ENCODE measurements at places on chromosomes 1 and 21.

- DNase-seq: no peak
Observed at GRCh38 chr1:193926956-193927355, 740.5 kb upstream of the B3GALT2 start.

DNA sequence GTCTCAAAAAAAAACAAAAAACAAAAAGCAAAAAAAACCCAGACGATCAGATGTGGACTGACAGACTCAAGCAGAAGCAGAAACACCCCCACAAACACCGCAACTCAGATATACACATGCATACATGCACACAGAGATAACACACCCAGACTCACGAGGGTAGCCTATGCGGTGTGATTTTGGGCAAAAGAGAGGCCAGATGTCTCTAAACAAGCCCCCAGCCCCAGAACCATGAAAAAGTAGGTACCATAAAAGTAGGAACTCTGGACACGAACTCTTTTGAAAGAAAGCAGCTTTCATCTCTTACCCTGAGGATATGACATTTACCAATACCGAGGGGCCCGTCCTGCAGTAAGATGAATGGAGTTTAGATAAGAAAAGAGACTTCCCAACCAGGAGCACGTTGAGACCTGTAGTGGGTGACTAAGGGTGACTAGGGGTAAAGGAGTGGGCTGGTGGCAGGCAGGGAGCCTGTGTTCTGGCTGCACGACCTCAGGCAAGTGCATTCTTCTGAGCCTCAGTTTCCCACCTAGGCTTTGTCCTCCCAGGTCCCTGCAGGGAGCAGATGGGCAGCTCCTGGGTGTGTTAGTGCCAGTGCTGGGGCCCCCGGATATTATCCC lies 1.5 kb upstream of the TINAGL1 start:
- DNase-seq: no peak

- peak; percentile 76 for DNase-seq
Observed at GRCh38 chr1:24416666-24417391, 1.2 kb downstream of the NIPAL3 start.

DNA sequence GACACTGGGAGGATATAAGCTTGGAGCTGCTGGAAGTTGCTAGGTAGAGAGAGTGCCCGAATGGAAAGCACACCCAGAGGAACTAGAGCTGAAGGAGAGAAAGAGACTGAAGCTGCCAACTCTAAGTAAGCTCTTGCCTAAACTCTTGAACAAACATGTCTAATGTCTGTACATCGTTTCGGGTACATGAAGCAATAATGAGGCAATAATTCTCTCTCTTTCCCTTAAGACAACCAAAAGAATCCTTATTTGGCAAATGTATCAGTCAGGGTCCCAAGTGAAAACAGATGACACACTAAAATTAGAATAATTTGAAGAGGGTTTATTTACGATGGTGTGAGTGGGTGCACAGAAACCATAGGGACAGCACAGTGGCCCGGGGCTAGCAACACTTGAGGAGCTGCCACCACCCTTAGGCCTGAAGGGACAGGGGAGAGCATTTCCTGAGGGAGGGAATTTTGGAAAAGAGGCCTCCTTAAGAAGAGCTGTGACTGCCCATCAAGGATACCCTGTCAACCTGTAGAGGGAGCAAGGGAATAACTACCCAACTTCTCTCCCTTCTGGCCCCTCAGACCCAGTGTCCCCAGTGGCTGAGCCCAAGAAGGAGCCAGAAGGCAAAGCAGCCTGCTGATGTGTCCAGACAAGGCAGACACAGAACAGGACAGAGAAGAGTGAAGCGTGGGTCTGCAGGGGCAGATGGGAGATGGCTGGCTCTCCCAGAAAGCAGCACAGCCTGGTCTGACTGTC lies 36.1 kb upstream of the KHDRBS1 start:
- peak; percentile 35 for DNase-seq

DNA sequence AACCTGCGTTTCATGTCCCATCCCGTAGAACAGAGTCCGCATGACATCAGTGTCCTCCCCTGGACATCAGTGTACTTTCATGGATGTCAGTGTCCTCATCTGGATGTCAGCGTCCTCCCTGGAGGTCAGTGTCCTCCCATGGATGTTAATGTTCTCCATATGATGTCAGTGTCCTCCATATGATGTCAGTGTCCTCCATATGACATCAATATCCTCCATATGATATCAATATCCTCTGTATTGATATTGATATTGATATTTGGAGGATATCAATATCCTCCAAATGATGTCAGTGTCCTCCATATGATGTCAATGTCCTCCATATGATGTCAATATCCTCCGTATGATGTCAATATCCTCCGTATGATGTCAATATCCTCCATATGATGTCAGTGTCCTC lies 284.9 kb downstream of the AJAP1 start:
- peak; percentile 33 for DNase-seq

GRCh38 chr1:246597340-246597739 lies 31.1 kb downstream of the CNST start:
- peak; percentile 68 for DNase-seq

- DNase-seq: peak; percentile 39
Observed at GRCh38 chr1:17122521-17123164, 3.4 kb upstream of the PADI2 start.

DNA sequence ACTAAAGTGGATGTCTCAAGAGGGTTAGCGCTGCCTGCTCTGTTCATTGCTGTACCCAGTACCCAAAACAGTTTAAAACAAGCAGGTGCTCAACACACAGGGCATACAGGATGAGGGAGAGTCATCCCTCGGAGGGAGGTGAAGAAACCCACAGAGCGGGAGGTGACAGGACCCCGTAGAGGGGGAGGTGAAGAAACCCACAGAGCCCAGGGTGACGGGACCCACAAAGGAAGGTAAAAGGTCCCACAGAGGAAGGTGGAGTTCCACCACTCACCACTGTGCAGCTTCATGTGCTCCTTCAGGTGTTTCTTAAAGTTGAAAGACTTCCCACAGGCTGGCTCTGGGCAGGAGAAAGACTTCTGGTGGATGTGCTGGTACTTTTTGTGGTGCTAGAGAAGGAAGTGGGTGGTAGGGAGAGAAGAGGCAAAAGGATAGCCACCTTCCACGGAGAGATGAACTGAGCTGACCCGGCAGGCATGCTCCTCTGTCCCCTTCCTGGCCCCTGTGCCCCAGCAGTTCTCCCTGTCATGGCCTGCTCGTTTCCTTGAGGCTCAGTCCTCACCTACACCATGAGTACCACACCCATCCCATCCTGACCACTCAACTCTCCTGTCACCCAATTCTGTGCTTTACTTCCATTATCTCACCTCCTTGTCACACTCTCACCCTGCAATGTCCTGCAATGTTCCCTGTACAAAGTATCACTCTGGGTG lies 5.1 kb downstream of the ZNF692 start:
- DNase-seq: no peak

GRCh38 chr1:109527098-109527811 lies 12.4 kb upstream of the GPR61 start:
- DNase-seq: no peak

DNA sequence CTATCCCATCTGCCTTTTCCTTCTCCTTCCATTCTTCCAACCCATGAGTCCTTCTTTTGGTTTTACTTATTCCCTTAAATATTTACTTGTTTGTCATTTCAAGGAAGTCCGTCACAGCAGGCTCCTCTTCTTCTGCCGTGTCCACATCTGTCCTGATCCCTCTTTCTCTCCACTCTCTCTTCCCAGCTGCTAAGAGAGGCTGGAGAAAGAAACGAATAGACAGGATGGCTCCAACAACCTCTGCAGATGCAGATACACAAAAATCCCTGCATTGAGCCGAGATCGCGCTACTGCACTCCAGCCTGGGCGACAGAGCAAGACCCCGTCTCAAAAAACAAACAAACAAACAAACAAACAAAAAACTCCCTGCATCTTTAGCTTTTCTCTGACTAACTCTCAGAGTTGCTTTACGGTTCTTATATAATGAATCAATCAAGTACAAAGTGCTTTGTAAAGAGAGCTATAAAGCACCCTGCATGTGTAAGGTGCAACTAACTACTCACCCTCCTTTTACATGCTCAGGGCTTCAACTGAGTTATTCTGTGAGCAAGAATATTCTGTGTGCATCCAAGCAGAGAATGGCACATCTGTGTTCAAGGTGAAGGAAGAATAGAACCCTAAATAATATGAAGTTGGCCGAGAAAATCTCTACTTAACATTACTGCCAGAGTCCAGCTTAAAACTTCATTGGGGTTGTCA lies 3.8 kb upstream of the SAMD13 start:
- no peak for DNase-seq

- DNase-seq: no peak
Observed at GRCh38 chr1:184208622-184209021, 157.1 kb downstream of the TSEN15 start.

DNA sequence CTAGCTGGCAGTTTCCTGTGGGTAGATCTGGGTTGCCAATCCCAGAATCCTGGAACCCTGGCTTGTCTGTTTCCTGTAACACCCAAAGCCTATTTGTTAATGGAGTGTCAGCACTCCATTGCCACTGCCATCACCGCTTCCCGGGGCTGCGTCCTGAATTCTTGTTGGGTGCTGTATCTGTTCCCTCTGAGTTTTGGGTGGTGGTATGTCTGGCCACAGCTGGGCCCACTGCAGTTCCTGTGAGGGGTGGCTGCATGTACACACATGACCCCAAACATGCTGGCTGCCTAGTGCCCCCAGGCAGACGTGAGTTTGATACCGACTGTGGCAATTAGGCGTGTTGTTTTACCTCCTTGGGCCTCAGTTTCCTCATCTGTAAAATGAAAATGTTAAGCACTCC lies 29.3 kb downstream of the NAV1 start:
- no peak for DNase-seq

DNA sequence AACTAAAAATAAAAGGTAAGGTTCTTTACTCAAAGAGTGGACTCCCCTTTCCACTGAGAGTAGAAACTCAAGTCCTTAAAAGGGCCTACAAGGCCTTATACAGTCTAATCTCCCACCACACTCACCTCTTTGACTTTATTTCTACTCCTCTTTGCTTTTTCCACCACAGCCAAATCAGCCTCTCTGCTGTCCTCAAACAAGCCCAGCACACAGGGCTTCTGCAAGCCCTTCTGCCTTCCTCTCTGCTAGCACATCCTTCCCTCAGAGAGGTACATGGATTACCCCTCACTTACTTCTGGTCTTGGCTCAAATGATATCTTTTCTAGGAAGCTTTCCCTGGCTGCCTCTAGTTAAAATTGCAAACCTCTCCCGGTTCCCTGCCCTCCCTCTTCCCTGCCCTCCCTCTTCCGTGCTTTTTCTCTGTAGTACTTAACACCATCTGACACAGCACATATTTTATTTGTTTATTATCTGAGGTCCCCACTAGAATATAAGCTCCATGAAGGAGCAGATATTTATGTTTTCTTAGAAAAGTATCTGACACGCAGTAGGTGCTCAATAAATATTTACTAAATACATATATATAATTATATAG lies 1.7 kb downstream of the LYST start:
- DNase-seq: no peak

GRCh38 chr21:22363504-22363903 lies 1365.3 kb downstream of the NCAM2 start:
- no peak for DNase-seq

DNA sequence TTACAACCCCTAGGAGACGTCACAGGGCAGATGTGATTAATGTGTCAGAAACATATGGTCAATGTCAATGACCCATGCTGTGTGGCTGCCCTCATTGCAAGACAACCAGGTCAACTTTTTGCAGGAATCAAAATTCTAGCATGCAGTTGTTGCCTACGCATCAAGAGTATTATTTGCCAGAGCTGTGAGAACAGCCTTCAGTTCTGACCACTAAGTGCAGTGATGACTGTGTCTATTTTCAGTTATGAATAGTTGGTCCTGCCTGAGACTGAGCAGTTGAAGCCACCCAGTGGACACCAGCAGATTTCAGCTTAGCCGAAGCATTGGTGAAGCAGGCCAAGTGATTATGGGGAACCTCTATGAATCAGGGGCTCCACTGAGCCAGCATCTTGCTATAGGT lies 47.3 kb downstream of the LYPLAL1 start:
- no peak for DNase-seq

GRCh38 chr1:244097523-244098405 lies 46.7 kb downstream of the ZBTB18 start:
- DNase-seq: no peak

DNA sequence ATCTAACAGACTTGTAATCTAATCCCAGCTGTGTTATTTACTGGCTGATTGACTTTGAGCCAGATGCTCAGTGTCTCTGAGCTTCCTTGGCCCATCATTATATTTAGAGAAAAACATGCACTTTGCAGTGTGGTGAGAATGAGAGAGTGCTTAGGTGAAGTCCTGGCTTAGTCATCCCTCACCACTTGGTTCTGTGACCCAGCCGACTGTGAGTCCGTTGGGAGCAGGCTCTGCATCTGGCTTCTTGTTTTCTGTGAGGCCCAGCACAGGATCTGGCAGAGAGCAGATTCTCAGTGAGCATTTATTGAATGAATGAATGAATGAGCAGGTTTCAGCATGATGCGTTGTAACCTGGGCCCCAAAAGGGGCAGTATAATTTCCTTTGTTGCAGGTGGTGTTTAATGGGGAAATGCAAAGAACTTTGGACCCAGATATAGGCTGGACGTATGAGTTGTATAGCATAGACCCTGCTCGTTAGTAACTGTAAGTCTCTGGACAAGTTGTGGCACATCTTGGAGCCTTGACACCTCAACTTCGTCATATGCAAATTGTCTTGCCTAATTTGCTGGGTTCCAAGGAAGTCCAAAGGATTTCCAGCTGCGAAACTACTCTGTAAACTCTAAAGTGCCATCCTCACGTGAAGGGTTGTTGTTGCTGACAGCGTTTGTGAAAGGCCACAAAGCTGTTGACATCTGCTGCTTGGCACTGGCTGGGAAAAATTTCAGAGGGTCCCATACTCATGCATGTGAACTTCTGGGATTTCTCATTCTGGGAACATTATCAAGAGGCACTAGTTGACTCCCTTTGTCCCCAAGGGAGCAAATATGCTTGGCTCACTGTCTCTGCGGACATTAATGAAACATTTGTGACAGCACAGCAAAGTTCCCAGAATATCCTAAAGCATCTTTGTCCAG lies 138.8 kb upstream of the USP24 start:
- DNase-seq: no peak

- no peak for DNase-seq
Observed at GRCh38 chr21:29557200-29557599, 258.5 kb downstream of the BACH1 start.

DNA sequence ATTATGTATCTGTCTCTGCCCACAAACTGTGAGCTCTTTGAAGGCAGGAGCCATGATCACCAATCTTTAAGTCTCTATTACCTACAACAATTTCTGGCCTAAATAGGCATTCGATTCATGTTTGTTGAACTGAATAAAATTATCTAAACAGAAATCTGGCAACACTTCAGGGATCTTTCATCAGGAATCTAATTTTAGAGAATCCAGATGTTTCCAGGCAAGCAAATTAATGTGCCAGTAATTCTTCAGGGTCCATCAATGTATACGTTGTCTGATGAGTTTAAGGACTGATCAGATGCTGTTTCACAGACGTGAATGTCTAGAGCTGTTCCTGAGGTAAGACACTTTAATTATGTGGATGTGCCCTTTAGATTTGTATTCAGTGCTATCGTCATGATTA lies 524.4 kb downstream of the PTPRC start:
- no peak for DNase-seq

- peak; percentile 84 for DNase-seq
Observed at GRCh38 chr1:80392529-80392928, 1386.0 kb upstream of the ADGRL4 start.

- no peak for DNase-seq
Observed at GRCh38 chr1:231279081-231279480, 38.1 kb downstream of the GNPAT start.
